ENCODE measurements at places on chromosomes 7 and 10.

GRCh38 chr10:87860156-87860795 is 3.1 kb downstream of the KLLN start:
- DNase-seq, result no peak

DNA sequence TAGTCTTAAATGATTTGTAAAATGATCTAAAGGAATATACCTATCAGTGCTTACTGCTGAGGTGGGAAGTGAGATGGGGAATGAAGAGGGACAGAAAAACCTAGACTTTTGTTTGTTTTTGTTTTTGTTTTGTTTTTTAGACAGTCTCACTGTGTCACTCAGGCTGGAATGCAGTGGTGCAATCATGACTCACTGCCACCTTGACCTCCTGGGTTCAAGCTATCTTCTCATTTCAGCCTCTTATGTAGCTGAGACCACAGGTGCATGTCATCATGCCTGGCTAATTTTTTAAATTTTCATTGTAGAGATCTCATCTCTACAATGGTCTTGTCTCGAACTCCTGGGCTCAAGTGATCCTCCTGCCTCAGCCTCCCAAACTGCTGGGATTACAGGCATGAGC is 116.4 kb upstream of the SEM1 start:
- DNase-seq, result no peak

GRCh38 chr10:65348637-65349036 is 1577.2 kb upstream of the LRRTM3 start:
- no peak for DNase-seq

- DNase-seq, result no peak
Measured at GRCh38 chr10:113007343-113007771, 57.3 kb downstream of the TCF7L2 start.

DNA sequence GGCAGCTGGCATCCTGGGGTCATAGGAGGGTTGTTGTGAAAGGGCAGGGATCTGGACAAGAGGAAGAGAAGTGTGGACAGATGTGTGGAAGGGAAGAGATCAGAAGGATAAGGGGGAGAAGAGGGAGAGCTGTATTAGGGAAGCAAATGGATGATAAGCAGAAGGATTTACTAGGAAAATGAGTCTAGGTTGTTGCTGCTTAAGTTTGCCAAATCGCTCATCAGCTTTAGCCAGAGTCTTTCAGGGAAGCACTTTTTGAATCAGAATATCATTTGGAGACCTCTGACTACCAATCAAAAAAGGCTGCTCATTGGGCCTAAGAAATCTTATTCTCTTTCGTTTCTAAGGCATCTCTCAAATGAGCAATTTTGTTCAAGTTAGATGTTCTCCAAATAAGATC is 2.6 kb upstream of the CSGALNACT2 start:
- no peak for DNase-seq

DNA sequence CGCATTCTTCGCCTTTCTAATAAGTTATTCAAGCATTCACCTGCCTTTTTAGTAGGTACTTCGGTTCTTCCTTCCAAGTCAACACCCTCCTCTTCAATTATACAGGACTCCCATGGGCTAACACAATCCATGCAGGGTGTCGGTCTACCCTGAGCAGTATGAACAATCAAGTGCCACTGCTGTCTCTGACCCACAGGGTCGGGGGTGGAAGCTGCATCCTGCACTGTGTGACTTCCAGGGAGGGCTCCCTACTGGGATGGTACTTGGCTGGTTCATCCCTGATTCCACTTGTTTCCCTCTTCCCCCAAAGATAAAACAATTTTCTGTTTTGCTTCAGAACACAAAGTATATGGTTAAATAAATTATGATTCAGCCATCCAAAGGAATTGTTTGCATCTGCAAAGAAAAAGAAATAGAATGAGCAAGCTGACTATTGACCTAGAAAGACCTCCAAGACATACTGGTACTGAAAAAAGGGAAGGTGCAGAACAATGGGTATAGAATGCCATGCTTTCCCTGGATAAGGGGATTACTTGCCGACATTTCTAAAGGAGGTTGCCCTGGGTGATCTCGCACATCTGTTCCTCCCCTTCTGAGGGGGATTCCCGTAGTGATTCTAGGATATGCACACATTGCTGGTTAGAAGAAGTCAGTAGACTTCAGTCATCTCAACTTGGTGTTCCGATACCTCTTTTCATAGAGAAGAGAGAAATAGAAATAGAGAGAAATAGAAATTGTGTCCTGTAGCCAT is 89.1 kb upstream of the AGR3 start:
- no peak for DNase-seq

- DNase-seq, result no peak
Measured at GRCh38 chr10:47019155-47020145, 108.2 kb downstream of the PTPN20 start.

GRCh38 chr7:145520284-145520683 is 596.3 kb upstream of the CNTNAP2 start:
- DNase-seq, result no peak

DNA sequence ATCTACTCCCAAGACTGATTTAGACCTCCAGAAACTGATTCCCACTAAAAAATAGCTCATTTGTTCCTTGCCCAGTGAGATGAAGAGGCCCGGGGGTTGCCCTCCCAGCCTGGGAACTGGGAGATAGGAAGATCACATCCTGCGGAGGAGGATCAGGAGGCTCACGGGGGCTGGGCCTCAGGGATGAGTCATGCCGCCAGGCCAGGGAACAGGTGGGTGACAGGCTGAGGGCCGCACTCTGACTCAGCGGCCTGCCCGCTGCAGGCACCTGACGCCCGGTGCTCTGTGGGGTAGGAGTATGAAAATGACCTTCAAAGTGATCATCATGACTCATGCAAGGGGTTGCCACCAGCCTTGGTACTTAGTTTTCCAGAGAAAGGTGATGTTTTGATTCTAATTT is 104.5 kb upstream of the ZPBP start:
- no peak for DNase-seq

GRCh38 chr7:132491391-132491945 is 84.8 kb downstream of the PLXNA4 start:
- DNase-seq, result no peak

- DNase-seq, result no peak
Measured at GRCh38 chr7:73844131-73844547, 1.8 kb upstream of the METTL27 start.

DNA sequence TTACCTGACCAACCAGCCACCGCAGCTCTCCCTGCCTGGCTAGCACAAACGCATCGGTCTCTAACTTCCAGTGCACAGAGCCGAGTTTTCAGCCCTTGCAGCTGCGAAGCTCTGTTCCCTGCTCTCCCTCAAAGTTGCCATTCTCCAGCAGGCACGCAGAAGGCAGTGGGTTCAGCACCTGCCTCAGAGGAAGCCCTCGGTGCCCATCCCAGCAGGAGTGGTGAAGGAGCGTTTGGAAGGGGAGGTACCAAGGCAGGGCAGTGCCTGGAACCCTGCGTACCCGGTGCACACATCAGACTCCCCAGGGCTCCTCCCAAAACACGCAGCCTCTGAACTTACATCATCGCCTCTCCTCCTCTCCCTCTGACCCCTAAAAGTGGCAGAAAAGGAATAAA is 1.7 kb upstream of the STK32C start:
- no peak for DNase-seq

DNA sequence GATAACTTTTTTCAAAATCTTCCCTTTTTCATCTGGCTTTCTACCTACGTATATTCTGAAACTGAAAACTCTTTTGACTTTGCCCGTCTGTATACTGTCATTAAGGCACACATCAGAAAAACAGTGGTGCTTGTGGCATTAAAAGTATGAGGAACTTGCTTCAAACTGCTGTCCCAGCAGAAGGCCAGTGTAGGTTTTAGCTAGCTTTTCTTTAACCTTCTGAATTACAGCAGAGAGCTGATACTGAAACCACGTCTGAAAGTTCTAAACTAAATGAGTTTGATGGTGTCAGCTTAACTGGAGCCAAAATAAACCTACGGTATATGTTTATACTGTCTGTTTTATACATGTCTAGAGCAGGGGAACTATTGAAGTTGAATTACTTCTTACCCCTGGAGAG is 283.4 kb downstream of the TFEC start:
- no peak for DNase-seq

DNA sequence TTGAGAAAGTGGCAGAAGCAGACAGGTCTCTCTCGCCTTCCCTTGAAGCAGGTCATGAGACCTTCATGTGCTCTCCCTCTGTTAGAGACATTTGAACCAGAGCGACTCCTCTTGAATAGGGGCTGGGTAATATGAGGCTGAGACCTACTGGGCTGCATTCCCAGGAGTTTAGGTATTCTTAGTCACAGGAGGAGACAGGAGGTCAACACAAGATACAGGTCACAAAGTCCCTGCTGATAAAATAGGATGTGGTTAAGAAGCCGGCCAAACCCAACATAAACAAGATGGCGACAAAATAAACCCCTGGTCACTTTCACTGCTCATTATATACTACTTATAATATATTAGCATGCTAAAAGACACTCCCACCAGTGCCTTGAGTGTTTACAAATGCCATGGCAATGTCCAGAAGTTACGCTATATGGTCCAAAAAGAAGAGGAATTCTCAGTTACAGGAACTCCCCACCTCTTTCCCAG is 43.5 kb upstream of the MSRB2 start:
- no peak for DNase-seq

- DNase-seq, result no peak
Measured at GRCh38 chr7:142391191-142391992, 133.5 kb upstream of the PRSS58 start.

DNA sequence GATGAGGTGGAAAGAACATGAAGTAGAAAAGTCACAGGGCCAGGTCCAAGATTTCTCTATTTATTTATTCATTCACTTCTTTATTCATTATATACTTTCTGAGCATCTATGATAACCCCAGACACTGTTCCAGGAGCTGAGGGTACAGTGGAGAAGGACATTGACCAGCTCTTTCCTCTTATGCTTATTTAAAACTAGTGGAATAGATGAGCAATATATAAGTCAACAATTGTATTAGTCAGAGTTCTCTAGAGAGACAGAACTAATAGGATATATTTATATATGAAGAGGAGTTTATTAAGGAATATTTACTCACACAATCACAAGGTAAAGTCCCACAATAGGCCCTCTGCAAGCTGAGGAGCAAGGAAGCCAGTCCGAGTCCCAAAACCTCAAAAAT is 15.0 kb upstream of the GPR37 start:
- DNase-seq, result no peak

GRCh38 chr7:105806592-105807447 is 69.6 kb downstream of the ATXN7L1 start:
- no peak for DNase-seq

DNA sequence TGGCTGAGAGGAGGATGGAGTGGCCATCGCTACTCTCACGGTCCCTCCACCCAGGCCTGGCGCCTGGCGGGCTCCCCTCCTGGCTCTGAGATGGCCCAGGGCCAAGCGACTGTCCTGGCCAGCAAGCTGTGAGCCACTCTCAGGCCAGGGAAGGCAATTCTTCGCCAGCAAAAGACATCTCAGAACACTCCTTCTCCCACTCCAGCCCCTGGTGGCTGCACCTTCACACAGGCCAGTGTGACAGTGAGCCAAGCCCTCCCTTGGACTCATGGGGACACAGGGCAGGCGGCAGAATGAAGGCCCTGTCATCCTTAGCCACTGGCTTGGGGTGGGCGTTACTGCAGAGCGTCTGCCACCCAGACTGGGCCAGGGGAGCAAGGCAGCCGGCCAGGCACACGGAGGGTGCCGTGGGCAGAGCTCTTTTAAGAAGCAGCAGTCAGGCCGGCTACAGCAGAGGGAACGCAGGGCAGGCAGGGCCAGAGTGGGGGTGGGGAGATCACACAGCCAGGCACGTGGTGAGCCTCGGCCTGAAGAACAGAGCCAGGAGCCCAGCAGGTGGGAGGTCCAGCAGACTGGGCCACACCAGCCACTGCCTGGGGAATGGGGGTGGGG is 14.4 kb downstream of the STK32C start:
- no peak for DNase-seq

GRCh38 chr7:37916017-37916672 is 472 bp downstream of the SFRP4 start:
- DNase-seq, result no peak

DNA sequence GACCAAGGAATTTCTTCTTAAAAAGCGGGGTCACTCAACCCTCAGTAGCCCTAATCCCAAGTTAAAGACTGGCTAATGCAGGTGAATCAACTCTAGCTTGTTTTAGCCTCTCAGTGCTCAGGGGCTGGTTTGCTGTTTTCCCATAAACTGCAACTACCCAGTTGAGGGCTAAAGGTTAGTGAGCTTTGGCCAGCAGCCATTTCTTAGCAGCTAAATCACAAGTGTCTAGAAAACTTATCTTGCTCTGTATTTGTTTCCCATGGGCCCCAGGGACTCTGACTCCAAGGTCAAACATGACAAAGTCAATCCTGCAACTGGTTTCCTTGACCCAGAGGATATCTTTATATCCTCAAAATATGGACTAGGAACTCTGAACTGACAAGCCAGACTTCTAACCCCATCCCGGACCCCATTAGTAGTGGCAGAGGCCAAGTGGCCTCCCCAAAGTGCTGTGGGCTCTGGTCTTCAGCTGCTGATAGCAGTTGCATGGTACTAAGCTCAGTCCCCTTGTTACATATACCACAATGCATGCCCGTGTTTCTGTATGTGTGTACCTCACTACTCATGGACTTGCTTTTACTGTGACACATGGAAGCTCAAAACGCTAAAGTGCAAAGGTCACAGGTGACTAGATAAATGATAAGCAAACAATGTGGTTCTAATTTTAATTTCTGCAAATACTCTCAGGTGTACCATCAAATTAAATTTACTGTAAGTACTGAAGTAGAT is 793.0 kb upstream of the IGFBP3 start:
- DNase-seq, result no peak

DNA sequence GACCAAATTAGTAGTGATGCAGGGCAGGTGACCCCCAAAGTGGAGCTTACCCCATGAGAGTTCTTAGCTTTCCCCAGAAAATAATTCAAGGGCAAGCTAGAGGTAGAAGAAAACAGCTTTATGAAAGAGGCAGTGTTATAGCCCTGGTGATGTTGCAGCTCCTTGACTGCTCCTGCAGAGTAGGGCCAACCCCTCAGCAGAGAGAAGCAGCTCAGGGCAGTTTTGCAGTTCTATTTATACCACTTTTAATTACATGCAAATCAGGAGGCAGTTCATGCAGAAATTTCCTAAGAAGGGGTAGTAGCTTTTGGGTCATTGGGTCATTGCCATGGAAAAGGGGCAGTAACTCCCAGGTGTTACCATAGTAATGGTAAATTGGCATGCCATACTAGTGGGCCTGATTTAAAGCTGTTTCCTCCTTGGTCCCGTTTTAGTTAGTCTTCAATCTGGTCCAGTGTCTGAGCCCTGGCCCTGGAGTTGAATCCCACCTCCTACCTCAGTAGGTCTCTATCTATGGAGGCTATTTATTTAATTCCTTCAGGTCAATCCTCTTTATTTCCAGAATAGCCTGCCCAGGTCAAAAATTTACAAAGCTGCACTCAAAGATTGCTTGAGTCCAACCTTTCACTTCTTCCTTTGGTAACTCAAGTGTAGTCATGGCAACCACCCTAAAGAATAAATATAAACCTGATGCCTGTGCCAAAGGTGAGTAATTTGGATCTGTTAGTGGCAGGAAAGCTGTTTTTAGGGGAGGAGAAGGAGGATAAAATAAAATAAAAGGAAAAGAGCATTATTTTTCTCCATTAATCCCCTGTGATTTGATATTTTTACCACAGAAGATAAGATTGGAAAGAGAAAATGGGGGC is 29.5 kb downstream of the PLXDC2 start:
- DNase-seq, result no peak

- no peak for DNase-seq
Measured at GRCh38 chr7:78953090-78953489, 500.4 kb downstream of the MAGI2 start.
